Left colon (tissue), 2 donors: ENCODE measurements at places on chromosomes 5 and 9.

DNA sequence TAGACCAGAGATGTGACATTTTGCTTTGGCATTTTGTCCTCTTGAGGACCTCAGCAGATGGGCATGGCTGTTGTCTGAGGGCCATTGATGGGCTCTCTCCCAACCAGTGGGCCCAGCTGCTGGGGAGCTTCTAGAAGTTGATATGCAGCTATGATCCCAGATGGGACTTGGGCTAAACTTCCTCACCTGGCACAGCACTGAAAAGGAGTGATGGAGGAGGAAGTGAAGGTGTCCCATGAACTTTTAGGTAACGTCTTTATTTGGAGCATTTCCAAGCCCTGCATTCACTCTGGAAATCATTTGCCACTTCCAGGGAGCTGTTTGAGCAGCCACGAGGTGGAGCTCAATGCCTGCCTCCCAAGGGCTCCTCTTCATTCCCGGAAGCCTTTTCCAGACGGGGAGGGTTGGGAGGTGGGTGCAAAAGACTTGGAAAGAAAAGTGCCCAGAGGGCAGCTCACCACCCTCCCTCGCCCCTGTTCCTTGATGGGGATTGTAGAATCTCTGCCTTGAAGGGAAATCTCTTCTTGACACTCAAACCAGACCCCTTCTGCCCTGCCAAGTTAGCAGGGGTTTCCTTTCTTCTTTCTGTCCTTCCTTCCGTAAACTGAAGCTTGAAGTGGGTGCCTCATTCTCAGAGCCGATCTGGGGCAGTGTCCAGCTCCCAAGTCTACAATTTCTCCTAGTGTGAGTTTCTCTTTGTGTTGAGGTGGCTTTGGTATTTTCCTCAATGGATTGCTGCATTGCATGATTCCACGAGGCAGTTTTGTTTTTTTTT lies 18.1 kb upstream of the NEUROG1 start:
- peak; percentile 40 for DNase-seq

DNA sequence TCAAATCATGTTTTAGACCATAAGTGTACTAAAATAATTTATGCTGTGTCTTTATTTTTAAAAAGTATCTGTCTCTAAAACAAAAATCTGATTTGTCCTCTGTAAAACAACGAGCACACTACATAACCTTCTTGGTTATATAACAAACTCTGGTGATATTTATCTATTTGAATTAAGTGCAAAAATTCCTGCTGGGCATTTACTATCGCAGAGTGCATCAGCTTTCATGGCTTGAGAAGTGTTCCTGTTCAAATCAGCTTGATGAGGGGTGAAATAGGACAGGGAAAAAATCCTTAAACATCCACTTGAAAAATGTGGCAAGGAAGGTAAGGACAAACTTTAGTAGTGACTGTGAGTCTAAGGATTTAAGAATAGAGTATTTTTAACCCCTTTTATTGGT lies 65.3 kb downstream of the PRR16 start:
- DNase-seq, result no peak

GRCh38 chr5:137602721-137603273 lies 103.7 kb upstream of the SPOCK1 start:
- DNase-seq, result no peak

GRCh38 chr9:71144495-71144894 lies 23.1 kb upstream of the TRPM3 start:
- no peak for DNase-seq

DNA sequence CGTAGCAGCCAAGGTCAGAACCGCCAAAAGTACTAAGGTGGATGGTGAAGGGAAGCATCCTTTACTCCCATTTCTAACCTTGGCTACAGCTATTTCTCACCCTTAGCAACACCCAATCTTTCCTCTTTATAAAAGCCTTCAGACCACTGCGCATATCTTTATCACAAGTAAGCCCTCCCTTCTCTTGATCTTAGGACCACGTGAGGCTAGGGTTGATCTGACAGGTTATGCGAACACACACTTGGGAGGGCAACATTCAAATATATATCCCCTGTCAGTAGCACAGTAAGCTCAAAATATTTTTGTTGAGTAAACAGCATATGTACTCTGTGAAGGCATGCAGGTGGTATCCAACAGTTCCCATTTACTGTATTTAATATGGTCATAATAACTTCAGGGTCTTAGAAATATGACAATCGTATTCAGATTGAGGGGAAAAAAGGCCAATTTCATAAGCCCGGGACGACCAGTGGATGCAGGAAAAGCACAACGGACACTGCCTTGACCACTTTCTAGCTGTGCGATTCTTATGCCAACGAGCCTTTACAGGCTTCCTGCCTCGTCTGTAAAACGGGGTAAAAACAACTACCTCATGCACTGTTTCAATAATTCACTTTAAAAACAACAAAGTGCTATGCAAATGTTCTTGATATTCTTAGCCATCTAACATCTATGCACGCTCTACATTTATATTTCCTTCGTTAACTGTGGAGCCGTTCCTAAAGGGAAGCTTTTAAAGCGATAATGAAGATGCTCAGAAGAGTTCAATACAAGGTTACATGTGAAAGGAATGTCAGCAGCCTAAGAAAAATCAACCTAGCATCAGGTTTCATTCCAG lies 1.3 kb downstream of the ARSB start:
- DNase-seq, result no peak
